ENCODE measurements at places on chromosomes 1 and 21. TPM values are rescaled to one million over a fixed set of nuclear protein-coding genes. Genes with fewer than 3 reads are reported as not detected.

USP1 gene
- total RNA-seq = 39.7 TPM

FLAD1 gene
- 39.3 TPM for total RNA-seq

CRNN gene
- total RNA-seq = not detected

RRP1B gene
- total RNA-seq = 22.6 TPM

GRCh38 chr1:29876441-29876840, 640.1 kb downstream of the PTPRU start:
- H3K4me1 ChIP-seq = no peaks in the 10 kb centered on the region
- H3K27ac ChIP-seq = no peak overlapping the region
- no peaks in the 10 kb centered on the region for H3K36me3 ChIP-seq
- DNase-seq = no peak

GRCh38 chr1:10429868-10430215, 391 bp upstream of the CENPS start:
- no peaks in the 10 kb centered on the region for H3K36me3 ChIP-seq
- peak overlapping the region; percentile 70 for H3K27ac ChIP-seq
- peak overlapping the region; percentile 65 for H3K4me3 ChIP-seq

DNA sequence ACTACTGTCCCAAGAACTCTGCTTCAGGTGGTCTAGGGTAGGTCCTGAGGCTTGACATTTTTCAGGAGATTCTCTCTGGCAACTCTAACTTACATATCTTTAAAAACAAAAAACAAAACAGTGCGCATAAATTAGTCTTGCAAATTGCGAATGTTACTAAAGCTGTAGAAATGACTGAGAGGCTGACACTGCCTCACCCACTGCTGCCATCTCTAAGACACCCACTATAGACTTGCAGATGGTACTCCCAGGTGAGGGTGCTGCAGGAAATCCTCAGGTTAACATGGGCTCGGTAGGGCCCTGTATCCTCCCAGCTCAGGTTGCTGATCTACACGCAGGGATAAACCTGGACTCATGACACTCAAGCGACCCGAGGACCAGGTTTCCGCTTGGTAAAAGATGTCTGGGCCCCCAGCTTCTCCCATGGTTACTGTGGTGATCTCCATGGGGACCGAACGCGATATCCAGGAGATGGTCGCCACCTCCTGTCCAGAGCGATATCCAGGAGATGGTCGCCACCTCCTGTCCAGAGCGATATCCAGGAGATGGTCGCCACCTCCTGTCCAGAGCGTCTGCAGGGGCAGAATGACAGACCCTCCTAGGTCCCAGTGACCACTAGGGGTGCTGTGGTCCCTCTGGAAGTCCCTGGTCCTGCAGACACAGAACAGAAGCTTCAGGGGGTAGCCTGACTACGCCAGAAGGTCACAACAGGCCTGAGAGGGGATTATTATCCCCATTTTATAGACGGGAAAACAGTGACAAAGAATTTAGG, 16.2 kb upstream of the LY9 start:
- no peak overlapping the region for H3K4me3 ChIP-seq
- no peak for DNase-seq
- H3K27me3 ChIP-seq = no peaks in the 10 kb centered on the region
- H3K4me1 ChIP-seq = no peaks in the 10 kb centered on the region
- peak overlapping the region; percentile 32 for H3K27ac ChIP-seq
- H3K36me3 ChIP-seq = no peaks in the 10 kb centered on the region

- H3K36me3 ChIP-seq = no peaks in the 10 kb centered on the region
- no peaks in the 10 kb centered on the region for H3K4me1 ChIP-seq
- H3K4me3 ChIP-seq = no peak overlapping the region
- H3K27ac ChIP-seq = no peak overlapping the region
Observed at GRCh38 chr1:213572912-213573647, 414.7 kb upstream of the PROX1 start.

DNA sequence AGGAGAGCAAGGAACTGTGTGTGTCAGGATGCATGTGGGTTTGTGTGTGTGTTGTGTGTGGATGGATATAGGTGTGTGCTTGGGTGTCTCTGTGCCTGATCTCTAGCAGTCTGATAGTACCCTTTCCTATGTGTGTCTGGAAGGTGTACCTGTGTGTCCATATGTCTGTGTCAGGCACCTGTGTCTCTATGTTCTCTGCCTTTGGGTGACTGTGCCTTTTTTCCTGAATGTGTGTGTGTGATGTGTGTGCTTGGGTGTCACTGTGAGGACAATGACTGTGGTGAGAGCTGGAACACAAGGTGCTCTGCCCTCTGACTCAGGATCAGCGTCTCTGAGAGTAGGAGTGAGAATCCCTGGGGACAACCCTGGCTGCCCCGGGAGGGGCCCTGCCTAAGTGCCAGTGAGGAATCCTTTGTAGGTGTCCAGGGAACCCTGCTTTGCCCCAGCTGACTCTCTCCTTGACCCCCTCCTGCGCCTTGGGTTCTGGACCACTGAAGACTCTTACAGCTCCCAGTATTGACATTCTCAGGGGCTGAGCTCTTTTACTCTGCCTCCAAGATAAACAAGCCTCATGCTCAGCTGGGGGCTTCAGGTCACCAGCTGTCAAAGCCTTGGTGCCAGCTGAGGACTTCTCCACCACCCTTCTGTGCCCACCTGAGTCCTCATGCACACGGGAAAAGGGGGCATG, 735 bp upstream of the EFNA3 start:
- no peaks in the 10 kb centered on the region for H3K36me3 ChIP-seq
- peak overlapping the region; percentile 57 for H3K27ac ChIP-seq
- H3K4me3 ChIP-seq = peak overlapping the region; percentile 63

GRCh38 chr1:244209955-244210354, 158.9 kb downstream of the ZBTB18 start:
- no peaks in the 10 kb centered on the region for H3K4me1 ChIP-seq
- no peaks in the 10 kb centered on the region for H3K27me3 ChIP-seq
- H3K4me3 ChIP-seq = no peak overlapping the region

- H3K4me3 ChIP-seq = no peak overlapping the region
- no peaks in the 10 kb centered on the region for H3K27me3 ChIP-seq
- no peak overlapping the region for H3K27ac ChIP-seq
- DNase-seq = no peak
- H3K4me1 ChIP-seq = no peaks in the 10 kb centered on the region
Observed at GRCh38 chr1:115351143-115351542, 13.1 kb upstream of the NGF start.

DNA sequence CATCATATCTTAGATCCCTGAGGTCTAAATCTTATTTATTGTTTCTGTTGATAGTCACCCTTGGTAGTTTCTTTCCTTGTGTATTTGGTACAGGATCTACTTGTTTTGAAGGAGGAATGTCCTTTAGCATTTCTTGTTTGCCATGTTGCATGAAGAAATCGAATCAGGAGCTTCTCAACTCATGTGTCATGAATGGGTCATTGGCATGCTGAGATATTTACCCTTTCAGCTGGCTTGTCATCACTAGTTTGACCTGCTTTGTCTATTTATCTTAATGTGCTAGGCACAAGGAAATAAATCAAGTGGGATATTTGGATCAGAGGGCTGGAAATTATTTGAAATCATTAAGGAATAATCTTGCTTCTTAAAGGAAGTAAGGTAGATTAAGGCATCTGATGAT, 23.8 kb downstream of the THEM4 start:
- H3K36me3 ChIP-seq = no peaks in the 10 kb centered on the region
- no peak for DNase-seq
- H3K4me1 ChIP-seq = no peaks in the 10 kb centered on the region
- no peak overlapping the region for H3K4me3 ChIP-seq
- no peak overlapping the region for H3K27ac ChIP-seq

DNA sequence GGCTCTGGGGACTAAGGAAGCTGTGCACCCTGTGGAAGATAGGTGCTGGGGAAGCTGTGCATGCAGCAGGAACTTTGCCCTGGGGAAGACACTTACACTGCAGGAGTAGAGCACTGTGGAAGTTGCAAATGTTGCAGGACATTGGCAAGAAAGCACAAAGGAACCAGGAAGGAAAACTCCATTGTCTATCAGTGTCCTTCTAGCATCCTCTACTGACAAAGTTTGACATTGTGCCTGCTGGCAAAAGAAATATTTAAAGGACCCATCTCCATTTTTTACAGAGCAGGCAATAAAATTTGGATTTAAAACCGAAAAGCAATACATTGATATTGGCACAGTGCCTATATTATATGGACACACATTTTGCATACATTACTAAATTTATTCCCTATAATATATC, 394.1 kb downstream of the PBX1 start:
- no peaks in the 10 kb centered on the region for H3K27me3 ChIP-seq
- no peak overlapping the region for H3K4me3 ChIP-seq
- H3K36me3 ChIP-seq = no peaks in the 10 kb centered on the region
- no peak overlapping the region for H3K27ac ChIP-seq
- H3K4me1 ChIP-seq = no peaks in the 10 kb centered on the region

DNA sequence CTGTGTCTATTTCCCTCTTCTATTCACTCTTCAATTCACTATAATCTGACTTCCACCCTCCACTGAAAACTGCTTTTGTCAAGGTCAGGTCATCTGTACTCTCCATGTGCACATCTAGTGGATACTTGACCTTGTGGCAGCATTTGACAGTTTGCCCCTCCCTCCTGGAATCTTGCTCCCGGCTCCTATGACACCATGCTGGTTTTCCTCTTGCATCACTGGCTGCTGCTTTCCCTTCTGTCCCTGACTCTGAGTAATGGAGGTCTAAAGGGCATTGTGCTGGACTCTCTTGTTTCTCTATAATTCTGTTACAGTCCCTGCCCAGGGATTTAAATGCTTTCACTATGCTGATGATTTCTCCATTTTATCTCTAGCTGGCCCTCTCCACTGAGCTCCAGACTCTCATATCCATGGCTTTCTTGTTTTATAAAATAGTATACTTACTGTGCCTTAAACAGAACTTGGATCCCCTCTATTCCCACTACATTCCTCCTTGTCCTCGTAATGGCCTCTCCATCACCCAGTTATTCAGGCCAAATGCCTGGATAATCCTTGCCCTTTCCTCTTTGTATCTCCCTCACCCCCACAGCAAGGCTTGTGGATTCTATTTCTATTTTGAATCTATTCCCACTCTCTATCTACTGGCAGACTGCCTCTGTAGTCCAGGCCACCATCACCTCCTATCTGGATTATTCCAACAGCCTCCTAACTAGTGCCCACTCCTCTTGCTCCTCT, 36.8 kb upstream of the PODN start:
- no peak for DNase-seq
- no peak overlapping the region for H3K4me3 ChIP-seq
- H3K36me3 ChIP-seq = no peaks in the 10 kb centered on the region
- H3K27ac ChIP-seq = peak overlapping the region; percentile 45

DNA sequence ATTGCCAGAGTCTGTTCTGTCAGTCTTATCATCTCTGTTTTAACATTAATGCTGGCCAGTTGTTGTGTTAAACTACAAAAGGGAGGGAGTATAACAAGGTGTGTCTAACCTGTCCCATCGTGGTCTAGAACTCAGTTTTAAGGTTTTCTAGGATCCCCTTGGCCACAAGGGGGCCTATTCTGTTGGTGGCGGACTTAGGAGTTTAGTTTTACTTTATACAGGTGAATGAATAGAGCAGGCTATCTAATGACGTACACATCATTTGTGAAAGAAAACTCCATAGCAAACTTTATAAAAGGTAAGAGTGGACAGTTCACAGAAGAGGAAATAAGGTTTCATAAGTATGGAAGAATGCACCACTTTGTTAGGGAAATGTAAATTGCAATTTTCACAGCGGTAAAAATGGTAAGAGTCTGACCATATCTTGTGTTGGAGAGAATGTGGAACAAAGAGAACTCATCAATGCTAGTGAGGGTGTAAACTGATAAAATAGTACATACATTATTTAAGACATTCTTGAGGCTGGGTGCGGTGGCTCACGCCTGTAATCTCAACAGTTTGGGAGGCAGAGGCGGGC, 2.5 kb upstream of the ATF6 start:
- DNase-seq = no peak
- no peaks in the 10 kb centered on the region for H3K4me1 ChIP-seq
- no peak overlapping the region for H3K4me3 ChIP-seq
- H3K27ac ChIP-seq = no peak overlapping the region
- no peaks in the 10 kb centered on the region for H3K36me3 ChIP-seq

- H3K27ac ChIP-seq = no peak overlapping the region
- DNase-seq = peak; percentile 48
- H3K4me3 ChIP-seq = no peak overlapping the region
- H3K27me3 ChIP-seq = no peaks in the 10 kb centered on the region
- H3K36me3 ChIP-seq = no peaks in the 10 kb centered on the region
Observed at GRCh38 chr21:46154955-46155513, 345 bp downstream of the FTCD start.

- peaks cover 38% of the 10 kb centered on the region for H3K27me3 ChIP-seq
- H3K27ac ChIP-seq = no peak overlapping the region
- H3K4me3 ChIP-seq = no peak overlapping the region
- DNase-seq = no peak
- H3K36me3 ChIP-seq = no peaks in the 10 kb centered on the region
Observed at GRCh38 chr1:159141584-159142390, 29.6 kb upstream of the CADM3 start.

DNA sequence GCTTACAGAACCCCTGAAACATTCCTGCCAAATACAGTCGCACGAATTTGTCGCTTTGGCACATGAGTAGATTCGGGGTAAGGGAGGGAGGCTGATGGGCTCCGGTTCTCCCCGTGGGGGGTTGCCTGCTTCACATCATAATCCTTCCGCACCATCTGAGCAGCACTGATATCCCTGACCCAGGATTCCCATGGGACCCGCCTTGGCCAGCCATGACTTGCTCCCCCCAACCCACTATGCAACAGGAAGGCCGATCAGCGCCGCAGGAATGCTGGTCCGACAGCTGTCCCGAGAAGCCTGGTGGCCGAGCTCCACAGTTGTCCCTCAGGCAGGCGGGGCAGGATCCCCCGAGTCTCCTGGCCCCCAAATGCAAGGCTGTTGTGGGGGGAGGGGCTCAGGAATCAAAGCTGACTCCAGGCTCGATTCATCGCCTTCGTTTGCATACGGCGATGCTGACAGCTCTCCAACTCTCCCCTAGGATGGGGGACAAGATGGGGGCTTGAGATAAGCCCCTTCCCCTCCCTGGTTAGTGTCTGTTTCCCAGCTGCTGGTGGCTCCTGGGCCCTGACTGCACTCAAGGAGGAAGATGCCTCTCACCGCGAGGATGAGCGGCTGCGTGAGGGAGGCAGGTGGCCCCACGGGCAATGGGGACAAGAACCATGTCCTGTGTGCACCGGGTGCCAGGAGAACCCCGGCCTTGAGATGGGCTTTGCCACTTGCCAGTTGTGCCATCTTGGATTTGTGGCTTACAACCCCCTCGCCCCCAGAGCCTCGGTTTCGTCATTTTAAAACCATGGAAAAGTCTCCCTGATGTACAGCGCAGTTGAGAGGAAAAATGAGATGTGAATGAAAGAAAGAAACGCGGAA, 9.3 kb downstream of the DRAXIN start:
- peak overlapping the region; percentile 19 for H3K4me3 ChIP-seq
- H3K4me1 ChIP-seq = no peaks in the 10 kb centered on the region
- DNase-seq = no peak
